GM12891 (cell line): ENCODE measurements at places on chromosomes 7 and 10.

GRCh38 chr7:25496476-25497368 is 268.4 kb upstream of the NPVF start:
- no peak for DNase-seq

DNA sequence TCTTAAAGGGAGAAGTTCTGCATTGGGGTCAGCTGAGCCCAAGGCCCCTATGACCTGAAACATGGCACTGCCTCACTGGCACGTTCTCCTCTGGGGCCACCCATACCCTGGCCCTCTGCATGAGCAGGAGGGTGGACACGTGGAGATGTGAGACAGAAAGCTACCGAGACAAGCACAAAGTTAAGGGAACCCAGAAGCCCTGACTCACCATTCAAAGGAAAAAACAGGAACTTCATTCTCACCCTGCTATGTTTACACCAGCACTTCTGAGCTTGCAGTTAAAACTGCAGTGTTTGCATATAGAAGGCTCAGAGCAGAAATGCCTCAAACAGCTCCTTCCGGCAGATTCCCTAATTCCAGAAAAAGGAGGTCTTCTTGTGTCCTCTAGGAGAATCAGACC is 41.7 kb downstream of the DENND11 start:
- no peak for DNase-seq

DNA sequence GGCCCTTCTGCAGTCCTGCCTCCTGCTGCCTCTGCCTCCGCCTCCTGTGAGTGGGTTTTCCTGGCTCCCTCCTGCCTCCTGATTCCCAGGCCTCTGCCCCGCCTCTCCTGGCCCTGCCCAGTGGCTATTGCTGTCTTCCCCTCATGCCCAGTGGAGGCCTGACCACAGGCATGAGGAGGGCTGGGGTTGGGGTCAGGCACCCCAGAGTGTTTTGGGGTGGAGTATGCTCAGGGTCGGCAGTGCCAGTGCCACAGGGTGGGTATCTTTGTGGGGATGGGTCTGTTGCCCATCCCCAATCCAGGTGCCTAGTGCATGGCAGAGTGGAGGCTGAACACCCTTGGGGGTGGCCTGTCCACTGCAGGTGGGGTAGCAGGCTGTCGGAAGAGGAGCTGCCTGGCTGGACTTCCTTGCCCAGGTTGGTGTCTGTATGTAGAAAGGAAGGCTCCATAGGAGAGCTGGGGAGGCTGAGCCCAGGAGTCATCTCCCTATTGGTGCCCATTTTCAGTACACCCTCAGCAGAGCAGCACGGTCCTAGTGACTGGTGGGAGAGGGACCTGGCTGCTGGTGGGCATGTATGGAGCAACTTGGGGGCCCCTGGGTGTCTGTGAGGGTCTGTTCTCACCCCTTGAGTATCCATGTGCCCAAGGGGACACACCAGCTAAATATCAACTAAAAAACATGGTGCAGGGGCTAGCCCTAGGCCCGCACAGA is 62.2 kb downstream of the ARHGAP22 start:
- DNase-seq: no peak

DNA sequence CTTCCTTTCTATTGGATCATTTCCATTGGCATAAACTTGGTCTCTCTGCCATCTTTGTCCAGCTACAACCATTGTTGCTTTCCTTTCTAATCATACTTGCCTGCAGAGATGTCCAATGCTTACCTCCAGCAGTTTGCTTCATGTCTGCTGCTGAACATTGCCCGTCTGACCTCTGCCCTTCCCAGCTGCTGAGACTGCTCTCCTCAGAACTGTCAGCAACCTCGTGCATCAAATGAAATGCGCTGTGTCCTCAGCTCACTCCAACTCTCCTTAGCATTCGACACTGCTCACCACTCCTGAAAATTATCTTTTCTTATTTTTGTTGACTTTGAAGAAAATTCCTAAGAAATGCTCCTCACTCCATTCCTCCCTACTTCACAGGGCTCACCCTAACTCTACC is 5.0 kb downstream of the FAM170B start:
- no peak for DNase-seq

DNA sequence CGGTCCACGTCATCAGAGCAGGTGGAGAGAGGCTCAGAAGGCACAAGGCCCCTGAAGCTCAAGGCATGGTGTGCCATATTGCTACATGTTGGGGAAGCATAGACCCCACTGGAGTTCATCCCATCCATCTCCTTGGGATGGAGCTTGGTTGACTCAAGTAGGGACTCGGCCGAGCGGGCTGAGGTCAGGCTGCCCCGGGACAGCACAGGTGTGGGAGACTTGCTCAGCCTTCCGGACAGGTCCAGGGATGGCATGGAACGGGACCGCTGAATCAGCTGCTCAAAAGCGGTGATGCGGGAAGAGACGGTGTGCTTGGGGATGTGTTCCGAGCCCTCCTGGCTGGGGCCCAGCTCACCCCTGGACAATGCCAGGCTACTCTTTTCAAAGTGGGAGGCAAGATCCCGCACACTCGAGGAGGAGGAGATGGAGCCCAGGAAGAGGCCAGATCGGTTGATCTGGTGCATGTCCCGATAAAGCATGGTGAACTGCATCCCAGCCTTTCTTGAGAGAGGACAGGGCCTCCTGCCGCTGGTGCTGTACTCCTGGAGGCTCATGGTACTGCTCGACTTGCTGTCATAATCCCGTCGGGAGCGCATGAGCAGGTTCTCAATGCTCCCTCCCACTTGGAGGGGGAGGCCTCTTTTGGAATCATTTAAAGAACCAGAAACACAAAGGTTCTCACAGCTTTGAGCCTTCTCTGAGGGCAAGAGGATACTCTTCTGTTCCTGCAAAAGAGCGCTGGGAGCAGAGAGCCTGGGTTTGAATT is 65.6 kb upstream of the PDLIM1 start:
- DNase-seq: no peak
